ENCODE measurements at places on chromosomes 1 and 21.

- no peak for DNase-seq
These were observed 22.3 kb upstream of the AGO1 start for GRCh38 chr1:35860696-35861095.

- DNase-seq = no peak
These were observed 20.9 kb downstream of the BATF3 start for GRCh38 chr1:212678456-212679410.

DNA sequence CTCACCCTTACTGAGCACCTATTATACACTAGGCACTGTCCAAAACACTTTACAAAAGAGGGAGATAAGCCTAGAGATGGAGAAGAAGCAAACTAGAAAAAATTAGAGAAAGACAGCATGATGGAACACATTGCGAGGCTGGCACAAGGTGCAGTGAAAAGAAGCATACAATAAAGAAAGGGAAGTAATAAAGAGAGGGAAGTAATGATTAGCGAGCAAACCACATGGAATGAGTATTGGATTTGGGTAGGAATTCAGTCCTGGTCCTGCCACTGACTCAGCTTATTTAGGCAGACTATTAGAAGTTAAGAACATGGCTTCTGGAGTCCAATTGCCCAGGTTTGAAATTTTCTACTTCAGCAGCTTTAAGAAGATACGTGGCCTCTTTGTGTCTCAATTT is 32.6 kb upstream of the FNBP1L start:
- no peak for DNase-seq

DNA sequence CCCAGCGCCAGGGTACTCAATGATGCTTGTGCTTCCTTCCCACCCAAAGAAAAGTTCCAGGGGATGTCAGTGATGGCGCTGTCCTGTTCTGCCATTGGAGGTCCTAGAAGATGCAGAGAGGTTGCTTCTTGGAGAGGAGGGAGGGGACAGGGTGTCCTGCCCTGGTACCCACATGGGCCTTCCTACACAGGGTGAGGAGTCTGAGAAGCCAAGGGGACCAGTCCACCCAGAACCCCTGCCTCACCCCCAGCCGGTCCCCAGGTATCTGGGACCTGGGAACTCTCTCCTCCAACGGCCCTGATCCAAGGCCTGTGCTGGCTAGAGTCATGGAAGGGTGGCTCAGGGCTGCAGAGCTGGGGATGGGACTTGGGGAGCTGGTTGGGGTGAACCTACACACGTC is 259.4 kb downstream of the KCNJ6 start:
- no peak for DNase-seq

DNA sequence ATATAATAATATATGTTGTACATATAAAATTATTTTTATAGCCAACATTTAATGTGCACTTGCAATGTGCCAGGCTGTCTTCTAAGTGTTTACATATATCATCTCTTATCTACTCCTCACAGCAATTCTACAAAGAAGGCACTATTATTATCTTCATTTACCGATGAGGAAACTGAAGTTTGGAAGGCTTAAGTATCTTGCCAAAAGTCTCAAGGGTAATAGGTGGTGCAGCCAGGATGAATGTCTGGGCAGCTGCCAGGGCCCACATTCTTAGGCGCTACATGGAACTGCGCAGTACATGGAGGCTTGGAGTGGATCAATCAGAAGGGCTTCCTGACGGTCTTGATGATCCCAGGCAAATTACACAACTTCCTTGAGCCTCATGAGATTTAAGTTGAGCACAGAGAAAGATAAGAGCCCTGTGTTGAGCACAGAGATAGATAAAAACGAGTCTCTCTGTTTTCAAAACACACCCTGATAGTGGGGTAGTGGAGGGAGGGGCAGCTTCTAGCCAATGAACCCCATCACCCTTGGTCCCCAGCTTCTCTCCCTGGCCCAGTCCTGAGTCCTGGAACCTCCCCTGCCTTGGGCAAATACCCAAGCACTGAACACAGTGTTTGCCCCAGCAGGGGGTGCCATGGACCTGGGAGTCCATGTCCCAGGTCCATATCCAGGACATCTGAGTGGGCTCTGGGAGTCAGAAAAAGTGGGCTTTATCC is 9.2 kb downstream of the POU3F1 start:
- no peak for DNase-seq

GRCh38 chr1:67711158-67711854 is 26.3 kb downstream of the GADD45A start:
- no peak for DNase-seq

DNA sequence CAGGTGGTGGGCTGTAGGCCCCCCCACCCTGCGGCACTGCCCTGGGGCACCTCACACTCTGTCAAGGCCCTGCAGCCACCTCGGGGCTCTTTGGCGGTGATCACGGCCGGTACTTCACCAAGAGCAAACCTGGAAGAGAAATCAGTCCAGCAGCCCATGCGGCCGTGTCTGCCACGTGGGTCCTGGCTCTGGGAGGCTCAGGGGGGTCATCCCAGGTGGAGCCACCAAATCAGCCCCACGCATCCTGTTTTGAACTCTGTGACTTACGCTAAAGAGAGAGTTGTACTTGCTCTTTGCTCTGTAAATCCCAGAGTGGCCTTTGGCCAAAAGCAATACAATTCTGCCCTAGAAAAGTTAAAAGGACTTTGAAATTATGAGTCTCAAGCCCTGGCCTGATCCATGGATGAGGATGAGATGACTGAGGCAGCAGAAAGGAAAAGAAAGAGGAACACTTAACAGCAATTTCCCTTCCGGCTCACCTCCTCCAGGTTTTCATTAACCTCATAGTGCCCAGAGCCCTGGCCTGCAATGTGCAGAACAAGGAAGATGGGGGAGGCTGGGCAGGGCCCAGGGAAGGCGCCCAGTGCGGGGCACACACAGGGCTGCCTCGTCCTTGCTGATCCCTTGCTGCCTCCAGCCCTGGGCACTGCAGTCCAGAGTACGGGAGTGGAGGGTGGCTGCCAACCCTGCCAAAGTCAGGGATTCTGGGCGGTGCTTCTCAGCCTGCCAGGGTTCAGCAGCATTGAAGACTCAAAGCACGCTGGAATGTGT is 337.0 kb downstream of the MATN1 start:
- DNase-seq = no peak

- DNase-seq = no peak
These were observed 28.9 kb downstream of the LHX4 start for GRCh38 chr1:180258935-180259334.

DNA sequence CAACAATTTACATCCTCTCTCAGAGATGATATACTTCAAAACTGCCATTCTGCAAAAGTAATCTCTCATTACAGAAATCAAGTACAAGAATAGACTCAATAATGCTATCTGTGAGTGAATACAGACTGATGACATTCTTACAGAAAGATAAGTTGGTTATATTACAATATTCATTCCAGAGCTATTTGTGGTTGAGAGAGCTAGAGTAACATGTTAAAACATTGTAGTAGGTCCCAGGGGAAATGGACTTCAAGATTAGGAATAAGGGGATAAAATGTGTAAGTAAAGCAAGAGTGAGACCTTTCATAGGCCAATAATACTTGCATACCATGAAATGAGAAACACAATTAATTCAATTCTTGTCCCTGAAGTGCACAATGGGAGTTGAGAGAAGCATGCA is 1.5 kb downstream of the F13B start:
- no peak for DNase-seq
